ENCODE measurements at places on chromosomes 13 and 19.

DNA sequence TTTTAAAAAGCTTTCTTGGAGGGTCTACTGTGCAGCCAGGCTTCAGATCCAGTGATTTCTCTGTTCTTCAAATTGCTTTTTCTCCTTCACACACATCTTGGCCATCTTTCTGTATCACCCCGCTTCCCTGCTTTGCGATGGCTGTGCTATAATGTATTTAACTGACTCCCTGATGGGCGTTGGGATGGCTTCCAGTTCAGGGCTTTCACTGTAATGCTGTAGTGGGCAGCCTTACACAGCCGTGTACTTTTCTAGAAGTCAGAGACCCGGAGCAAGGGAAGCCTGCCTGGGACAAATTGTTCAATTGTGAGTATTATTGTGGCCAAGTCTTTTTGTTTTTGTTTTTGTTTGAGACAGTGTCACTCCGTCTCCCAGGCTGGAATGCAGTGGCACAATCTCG is 19.4 kb upstream of the PAK4 start:
- no peak for DNase-seq

DNA sequence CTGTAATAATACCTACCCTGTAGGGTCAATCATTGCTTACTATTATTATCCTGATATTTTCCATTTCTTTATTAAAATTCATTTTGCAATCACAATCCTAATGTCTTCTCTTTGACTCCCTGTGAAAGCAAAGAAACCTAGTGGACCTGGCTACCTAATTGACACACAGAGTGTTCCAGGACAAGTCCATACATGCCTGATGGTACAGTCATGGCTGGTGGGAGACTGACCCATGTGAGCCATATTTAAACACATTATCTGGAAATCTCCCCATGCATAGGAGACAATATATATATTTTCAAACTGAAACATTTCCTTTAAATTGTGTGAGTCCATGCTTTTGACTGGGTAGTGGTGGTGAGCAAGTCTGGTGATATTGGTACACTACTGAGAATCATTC is 230.6 kb upstream of the DACH1 start:
- no peak for DNase-seq

DNA sequence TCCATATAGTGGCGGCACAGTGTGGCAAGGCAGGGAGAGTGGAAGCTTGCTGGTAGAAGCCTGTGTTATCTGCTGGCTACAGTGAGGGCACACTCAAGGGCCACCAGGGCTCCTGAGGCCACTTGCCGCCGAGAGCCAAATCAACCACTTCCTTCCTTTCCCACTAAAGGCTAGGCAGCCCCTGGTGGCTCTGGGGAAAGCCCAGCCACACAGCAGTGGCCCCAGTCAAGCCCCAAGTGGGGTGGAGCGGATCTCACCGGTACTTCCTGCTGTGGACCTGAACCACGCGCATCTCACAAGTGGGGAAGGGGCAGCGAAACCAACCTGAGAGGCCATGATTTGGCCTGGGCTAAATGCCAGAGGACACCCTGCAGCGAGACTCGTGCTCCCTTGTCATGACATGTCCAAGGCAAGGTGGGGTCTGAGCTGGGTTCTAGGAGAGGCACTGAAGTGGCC is 21.9 kb upstream of the SLC35E1 start:
- peak; percentile 35 for DNase-seq

DNA sequence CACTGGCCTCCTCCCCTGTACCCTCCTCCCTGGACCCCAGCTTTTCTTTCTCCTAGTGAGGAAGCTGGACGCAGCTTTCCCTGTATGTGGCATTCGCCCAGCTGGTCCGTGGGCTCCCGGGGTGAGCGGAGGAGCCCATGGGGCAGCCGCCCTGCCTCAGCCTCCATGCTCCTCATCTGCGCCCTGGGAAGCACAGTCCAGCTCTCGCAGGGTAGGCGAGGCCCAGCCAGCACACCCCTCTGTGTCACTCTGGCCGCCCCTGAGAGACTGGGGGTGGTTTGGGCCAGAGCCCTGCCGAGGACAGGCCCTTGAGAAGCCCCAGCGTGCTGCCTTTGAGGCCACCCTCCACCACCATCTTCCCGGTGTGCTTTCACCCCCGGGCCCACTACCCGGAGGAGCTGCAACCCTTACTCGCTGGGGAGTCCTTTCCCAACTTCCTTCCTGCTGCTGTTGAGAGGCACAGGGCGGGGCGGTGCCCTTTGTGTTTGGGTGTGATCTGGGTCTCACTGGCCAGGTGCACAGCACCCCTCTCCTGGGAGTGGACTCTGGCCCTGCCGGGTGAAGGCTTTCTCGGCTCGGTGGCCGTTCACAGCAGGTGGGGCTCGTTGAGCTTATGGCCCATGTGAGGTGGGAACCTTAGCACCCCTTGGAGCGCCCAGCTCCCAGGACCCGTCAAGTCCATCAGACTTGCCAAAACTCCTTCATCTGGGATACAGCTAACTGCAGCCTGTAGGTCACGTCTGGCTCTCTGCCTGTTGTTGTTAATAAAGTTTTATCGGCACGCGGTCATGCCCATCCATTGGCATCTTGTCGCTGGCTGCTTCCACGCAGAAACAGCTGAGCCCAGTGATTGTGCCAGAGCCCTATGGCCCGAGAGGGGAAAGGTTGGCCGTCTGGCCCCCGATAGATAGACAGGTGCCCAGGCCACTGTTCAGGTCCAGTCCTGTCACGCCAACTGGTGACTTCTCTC is 3.2 kb downstream of the NCLN start:
- no peak for DNase-seq

DNA sequence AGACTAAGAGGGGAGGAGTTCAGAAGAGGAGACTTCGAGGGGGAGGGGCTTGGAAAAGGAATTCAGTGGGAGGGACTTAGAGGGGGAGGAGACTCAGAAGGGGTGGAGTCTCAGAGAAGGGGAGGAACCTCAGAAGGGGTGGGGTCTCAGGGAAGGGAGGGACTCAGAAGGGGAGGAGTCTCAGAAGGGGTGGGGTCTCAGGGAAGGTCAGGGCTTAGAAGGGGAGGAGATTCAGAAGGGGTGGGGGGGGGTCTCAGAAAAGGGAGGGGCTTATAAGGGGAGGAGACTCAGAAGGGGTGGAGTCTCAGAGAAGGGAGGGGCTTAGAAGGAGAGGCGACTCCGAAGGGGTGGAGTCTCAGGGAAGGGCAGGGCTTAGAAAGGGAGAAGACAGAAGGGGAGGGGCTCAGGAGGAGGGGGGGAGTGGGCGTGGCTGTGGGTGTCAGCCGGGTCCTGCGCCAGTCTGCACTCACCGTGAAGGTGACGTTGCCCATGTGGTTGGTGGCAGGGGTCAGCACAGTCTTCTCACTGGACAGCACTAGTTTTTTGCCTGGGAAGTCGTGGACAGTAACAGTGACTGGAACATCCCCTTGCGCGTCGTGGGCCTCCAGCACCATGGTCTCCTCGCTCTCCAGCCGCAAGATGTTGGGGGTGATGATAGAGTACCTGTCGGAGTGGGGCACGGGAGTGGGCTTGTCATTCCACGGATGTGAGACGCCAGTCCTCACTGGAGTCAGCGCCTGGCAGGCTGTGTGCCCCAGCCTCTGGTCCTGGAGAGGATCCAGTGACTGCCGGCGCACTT is 1.5 kb downstream of the C3 start:
- no peak for DNase-seq

DNA sequence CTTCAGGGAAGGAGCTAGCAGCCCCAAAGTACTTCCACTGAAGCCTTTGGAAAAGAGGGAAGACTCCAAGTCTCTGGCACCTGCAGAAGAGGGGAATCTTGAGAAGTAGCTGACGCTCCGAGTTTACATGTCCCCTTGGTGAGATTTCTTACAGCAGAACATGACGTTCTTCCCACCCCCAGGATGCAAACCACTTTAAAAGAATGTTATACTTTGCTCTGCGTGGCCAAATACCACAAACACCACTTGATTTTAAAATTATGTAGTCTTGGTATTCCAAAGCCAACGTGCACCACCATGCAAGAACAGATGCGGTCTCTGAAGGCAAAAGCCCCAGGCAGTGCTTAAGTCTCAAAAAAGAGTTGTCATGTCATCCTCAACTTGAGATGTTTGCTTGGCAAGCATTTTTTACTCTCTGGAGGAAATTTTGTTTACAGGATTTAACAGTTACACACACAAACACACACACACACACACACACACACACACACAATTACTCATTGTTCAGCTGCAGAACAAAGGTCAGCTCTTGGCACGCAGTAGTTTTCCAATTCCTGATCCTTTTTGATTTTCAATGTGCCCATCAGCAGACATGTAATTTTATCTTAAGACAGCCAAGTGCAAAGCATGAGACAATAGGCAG is 106.1 kb downstream of the RGCC start:
- DNase-seq = no peak

DNA sequence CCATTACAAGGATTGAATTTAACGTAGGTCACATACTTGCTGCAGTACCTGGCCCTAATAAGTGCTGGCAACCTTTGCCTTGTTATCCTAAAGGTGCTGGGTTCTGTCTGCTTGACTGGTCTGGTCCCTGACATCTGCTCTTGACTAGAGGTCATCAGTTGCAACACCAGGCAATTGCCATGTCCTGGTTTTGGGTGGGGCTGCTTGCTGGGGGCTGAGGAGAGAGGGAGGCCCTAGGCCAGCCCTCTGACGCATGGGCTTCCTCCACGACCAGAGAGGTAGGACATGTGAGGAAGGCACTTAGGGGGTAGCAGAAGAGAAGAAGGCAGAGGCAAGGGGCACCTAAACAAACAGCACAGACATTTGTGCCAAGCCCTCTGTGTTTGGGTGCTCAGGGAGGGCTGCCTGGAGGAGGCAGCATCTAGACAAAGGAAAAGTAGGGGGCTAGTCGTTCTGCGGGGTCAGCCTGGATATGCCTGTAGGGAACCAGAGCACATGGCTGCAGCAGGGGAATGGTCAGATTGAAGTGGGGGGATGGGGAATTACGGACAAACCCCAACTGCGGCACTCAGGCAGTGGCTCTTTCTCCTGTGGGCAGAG is 21.7 kb downstream of the VSTM2B start:
- DNase-seq = no peak

- DNase-seq = no peak
These were observed 648.3 kb upstream of the ARGLU1 start for GRCh38 chr13:107216046-107216755.

DNA sequence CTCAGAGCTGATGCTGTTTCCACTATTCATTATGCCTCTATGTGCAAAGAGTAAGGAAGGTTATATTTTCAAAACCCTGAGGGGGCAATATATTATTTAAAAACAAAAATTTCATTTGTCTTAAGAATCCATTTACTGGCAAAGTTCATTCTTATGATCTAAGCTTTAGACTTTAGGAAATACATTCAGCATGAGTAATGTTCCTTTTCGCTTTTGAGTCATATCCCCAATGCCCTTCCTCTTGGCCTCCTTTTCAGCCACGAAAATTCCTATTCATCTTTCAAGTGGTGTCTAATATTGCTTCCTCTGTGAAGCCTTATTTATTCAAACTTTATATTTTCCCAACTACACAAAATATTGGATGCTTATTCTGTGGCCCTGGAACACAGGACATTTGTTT is 1317.0 kb downstream of the PCDH9 start:
- DNase-seq = no peak

GRCh38 chr13:52394586-52394985 is 11.4 kb downstream of the THSD1 start:
- DNase-seq = no peak
